ENCODE measurements at places on chromosomes 16 and 17.

DNA sequence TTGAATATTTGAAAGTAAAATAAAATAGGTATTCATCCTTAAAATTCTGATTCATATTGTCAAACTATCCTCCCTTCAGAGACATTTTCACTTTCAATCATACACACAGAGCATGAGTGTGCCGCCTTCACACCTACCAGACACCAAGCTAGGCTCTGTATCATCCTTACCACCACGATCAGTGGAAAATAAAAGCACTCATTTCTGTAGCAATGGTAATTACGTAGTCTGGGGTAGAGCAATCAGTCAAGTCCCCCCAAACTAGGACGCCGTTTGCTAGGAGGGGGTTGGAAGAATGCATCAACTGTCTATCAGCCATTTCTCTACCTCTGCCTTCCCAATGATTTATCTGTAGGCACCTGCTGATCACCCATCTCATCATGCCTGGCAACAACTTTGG is 84.6 kb upstream of the GRIN2A start:
- no peak for DNase-seq

DNA sequence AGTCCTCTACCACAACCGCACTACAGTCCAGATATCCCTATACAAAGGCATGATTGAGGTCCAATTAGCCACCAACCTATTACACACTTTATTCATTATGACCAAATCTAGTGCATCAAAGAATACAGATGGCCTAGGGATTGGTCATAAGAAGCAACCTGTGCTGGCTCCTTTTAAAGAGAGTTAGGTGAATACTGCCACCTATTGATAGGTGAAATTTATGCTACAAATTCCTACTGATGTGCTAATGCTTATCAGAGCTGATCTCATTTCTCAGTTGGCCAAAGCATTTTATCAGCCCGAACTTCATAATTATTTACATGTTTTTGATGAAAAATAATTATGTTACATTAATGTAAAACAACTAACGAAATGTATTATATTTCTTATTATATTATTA is 166.3 kb downstream of the ANKFN1 start:
- peak; percentile 49 for DNase-seq

DNA sequence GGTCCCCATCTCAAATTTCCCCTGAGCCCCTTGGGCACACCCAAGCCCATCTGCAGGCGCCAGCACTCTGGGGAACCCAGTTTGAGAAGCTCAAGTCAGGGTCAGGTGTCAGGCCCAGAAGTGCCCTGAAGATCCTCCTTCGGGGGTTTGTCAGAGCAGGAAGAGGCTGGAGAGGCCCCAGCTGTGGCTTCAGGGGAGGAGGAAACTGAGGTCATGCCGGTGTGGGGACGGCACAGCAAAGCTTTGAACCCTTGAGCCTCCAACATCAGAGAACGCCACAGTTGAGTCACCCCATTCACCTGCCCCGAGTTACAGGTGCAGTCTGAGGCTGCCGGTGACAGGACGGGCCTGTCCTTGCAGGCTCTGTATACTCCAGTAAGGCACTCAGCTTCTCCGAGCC is 140.2 kb upstream of the CIBAR2 start:
- DNase-seq: no peak

DNA sequence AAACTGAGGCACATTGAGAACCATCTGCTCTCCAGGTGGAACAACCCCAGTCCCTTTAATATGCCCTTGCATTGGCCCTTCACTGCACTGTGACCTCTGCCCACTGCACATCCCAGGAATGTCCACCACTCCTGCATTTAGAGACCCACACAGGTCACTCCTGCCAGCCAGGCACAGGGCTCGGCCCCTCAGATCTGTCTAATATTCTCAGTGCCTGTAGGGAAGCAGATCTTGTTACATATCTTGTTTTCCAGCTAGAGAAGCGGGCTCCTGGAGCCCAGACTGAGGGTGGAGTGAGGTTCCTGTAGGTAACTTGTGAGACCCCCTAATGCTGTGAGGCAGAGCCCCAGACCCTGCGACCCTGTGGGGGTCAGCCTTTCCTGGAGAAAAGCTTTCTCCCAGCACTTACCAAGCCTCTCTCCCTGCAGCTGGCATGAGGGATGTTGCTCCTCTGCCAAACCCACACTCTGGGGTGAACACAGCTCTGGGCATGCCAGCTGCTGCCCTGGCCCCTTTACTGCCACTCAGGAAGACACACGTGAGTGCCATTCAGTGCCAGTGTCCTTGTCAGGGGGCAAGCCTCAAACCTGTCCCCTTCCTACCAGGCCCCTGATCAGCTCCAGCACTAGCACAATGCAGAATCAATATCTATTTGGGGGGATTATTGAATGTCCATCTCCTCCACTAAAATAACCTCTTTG is 40.3 kb upstream of the CRHR1 start:
- no peak for DNase-seq

GRCh38 chr16:53545433-53545832 is 42.4 kb upstream of the AKTIP start:
- no peak for DNase-seq

DNA sequence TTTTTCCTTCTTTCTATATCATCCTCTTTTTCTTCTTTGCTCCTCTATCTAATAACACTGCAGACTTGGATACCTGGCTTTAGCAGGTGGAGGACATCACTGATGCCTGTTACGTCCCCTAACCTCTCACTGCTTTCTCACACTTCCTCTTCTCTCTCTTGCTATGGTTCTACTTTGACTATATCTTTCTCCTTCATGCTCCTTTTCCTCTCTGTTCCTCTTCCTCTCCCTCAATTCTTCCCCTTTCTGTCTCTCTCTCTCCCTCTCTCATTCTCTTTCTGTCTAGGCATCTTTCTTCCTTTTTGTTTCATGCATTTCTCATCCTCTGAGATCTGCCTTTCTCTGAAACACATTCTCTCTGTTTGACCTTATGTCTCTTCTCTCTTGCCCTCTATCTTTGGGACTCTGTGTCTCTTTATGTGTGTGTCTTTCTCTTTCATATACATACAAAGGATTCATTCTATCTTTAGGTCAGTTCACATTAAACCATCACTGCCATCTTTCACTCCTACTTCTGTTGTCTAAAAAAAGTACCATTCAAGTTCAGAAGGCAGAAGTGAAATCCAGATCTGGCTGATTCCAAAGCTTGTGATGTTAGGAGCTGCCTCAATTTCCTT is 353.7 kb downstream of the SHISA9 start:
- no peak for DNase-seq

- DNase-seq: no peak
These were observed 6.4 kb upstream of the SOCS3 start for GRCh38 chr17:78366109-78366848.

- no peak for DNase-seq
These were observed 58.9 kb upstream of the LRRC37A3 start for GRCh38 chr17:64978138-64978537.

DNA sequence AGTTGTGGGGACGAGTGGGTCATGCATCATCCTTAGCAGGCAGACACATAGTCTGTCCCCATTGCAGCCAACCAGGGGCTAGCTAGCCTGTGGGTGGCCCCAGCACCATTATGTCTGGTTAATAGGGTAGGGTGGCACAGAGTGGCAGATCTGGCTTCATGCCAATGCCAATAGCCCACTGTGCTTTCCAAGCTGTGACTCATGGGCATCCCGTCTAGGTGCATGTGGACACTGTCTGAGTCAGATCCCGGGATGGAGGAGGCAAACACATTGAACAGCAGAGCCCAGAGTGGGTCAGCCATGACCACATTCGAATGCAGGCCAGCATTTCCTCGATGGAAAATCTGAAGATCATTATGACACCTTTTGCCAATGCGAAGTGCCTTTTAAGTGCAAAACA is 2.5 kb downstream of the HS3ST2 start:
- no peak for DNase-seq

- DNase-seq: no peak
These were observed 102.5 kb downstream of the SALL1 start for GRCh38 chr16:51048544-51048943.

DNA sequence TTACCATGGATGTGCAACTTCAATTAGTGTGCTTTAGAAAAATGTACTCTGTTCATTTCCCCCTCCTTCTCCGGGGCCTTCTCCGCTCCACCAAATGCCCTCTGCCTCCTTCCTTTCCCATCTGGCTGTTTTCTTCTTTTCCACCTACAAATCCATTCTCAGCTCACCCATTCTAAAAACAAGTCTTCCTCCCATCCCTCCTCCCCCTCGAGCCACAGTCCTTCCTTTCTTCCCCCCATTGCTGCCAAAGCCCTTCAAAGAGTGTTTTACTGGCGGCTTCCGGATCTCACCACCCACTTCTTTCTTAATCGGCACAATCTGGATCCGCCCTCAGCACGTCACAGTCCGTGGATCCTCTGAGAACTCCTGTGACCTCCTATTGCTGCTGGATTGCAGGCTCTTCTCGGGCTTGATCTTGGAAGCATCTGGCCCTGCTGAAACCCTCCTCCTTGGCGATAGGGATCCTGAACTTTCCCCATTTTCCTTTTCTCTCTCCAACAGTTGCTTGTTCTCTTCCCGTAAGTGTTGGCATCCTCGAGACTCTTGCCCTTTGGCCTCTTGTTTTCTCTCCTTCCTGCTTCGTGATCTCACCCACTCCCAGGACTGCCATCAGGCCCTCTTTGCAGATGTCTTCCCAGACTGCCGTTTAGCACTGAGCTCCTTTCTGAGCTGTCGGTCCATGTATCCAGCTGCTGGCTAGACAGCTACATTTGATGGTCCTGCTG is 36.0 kb upstream of the FBXO47 start:
- no peak for DNase-seq

All from NCI-H1417 (cell line).